DMS79 (cell line): ENCODE measurements at places on chromosomes 12 and 14.

DNA sequence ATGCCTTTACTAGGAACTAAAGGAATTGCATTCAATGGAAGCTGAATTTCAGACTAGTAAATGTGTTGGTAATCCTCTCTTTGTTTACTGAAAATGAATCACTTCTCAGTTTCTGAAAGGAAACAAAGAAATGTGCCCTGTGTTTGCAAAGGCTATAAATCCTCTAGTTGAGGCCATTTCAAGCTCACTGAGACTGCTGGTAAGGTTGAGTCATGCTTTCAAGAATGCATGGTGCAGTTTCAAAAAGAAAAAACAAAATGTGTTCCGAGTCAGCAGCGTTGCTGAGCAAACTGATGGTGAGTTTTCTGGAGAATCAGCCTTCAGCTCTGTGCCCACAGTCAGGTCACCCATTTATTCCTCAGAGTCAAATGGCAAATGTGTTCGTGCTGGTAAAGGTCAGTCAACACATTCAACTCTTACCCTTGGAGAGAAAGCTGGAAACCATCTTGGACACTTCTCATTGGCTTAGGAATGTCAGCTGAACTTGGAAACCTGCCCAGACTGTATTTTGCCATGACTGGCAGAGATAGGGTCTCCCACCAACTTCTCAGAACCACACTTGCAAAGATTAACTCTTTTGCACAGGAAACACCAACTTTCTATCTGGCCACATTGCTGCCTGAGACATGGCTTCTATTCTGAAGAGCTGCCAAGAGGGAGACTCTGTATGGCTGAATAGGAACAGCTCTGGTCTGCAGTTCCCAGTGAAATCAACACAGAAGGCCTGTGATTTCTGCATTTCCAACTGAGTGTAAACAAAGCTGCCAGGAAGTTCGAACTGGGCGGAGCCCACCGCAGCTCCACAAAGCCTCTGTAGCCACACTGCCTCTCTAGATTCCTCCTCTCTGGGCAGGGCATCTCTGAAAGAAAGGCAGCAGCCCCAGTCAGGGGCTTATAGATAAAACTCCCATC lies 484.4 kb downstream of the ATP23 start:
- no peak for DNase-seq

DNA sequence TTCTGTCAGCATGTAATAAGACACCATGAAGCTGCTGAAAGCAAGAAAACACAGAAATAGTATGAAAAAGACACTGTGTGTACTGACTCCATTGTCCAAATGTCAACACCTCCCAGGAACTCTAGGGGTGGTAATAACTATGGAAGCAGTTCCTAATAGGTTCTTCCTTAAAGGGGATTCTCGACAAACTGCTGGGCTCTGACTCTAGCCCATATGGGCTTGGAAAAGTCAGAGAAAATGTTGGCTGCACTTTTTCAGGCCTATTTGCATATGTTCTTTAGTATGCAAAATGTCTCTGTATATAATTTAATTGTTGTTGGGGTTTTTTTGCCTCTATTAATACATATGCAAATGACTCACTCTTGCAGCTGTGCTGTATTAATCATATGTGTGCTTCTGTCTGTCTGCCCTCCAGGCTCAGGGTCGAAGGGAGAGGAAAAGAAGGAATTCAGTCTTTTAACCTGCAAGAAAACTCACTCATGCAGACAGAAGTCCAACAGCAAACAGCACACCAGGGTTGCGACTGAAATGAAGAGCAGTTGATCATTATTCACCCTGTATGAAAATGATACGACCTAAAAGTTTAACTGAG lies 317.6 kb downstream of the SOX5 start:
- no peak for DNase-seq

- DNase-seq: no peak
Observed at GRCh38 chr14:69904246-69904645, 25.0 kb downstream of the SMOC1 start.

- no peak for DNase-seq
Observed at GRCh38 chr12:79689061-79689476, 1.7 kb downstream of the PAWR start.

- DNase-seq: no peak
Observed at GRCh38 chr12:104615048-104615561, 158.4 kb downstream of the CHST11 start.

DNA sequence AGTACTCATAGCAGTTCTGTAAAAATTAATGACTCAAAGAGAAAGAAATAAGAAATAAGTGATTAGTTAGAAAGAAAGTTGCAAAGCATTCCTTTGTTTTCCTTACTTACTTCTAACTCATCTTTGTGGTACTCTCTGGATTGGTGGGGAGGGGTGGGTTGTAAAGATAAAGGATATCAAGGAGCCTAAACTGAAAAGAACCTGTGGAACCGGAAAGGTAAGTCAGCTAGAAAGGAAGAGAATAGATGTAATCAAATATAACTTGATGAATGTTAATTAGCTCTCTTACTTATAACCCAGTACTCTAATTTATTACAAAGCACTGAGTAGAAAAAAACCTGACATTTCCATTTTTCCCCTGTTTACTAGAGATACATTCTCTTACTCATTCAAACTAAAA lies 37.5 kb upstream of the KRR1 start:
- no peak for DNase-seq

GRCh38 chr14:35573911-35574310 lies 39.9 kb downstream of the INSM2 start:
- no peak for DNase-seq

DNA sequence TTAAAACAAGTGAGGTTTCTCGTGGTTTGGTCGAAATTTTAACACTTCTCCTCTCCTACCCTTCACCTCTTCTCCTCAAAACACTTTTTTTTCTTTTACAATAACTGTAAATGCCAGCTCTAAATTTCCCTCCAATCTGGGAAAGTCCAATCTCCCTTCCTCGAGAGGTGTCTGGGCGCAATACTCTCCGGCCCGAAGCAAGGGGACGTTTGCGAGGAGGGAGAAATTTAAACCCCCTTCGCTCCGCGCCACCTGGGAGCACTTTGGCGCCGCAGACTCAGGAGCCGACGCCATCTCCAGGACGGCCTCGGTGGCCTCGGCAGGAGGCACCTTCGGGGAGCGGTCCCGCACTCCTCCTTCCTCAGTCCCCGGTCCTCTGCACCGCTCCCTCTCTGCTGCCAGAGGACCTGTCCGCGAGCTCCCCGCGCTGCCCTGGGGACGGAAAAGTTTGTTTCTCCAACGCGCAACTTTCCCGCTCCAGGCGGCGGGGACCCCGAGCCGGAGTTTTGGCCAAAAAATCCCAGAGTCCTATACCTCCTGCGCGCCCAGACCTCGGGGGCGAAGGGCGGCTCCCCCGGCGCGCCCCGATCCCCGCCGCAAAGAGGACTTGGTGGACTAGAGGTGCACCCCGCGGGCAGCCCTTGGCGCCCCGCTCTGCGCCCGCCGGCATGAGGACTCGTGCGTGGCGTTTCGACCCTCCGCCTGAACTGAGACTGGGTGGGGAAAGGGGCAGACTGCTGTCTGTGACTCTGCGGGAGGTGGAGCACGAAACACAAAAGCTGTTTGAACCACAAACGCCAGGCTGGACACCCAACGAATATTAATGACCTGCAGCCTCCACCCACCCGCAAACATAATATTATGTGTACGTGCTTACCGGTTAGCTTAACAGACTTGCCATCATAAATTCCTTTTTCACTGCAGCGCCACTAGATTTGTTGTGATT lies 95.2 kb upstream of the HMGA2 start:
- no peak for DNase-seq

DNA sequence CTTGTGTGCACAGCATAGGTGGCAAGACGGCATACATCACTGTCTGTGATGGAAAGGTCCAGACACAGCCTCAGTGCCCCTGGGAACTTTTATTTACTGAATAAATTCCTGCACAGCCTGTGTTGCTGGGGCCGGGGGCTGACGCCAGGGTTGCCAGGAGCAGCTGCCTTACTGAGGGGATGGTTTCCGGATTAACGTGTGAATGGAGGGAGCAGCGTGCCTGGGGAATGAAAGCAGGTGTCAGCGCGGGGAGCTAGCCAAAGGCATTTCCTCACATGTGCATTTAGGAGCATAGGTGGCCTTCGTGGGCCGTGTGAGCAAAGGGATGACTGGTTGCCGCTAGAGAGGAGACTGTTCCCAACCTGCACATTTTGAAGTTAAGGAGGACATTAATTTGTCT lies 41.6 kb downstream of the SFSWAP start:
- no peak for DNase-seq

GRCh38 chr12:95694136-95694535 lies 96.4 kb downstream of the NTN4 start:
- DNase-seq: no peak

DNA sequence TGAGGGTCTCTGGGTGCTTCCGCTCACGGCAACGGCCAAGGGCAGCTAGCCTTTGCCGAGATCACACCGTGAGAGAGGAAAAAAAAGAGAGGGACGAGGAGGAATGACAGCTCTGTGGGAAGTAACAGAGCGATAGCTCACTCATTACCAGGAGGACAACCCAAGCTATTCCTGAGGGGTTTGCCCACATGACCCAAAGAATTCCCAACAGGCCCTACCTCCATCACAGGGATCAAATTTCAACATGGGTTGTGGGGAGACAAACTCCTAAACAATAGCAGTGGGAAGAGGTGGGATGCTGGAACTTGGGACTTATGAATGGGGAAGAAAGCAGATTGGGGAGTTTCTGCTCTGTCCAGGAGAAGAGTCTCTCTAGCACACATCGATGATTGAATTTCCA lies 180.6 kb downstream of the LRRK2 start:
- DNase-seq: no peak

DNA sequence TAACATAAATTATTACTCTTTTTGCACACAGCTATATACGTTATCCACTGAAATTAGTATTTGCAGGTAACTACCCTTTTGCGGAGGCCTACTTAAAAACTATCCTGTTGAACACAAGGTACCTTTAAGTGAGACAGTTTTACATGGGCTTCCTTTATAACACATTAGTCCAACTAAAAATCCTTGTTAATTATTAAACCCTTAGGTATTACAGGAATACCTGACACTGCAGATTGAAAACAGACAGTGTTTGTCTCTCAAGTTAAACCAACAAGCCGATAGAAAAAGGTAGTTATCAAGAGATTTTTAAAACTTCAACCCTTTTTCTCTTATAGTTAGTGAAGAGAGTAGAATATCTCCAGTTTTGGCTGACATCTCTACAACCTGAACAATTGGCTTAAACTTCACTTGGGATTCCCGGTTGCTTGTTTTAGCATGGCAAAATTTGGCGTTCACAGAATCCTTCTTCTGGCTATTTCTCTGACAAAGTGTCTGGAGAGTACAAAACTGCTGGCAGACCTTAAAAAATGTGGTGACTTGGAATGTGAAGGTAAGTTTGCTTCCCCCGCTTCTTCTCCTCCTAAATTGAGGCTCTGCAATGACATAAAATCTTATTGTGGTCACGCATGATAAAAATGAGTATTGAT lies at the start of gene MIA2:
Gene MIA2 (plus strand): TSS at position 236 of the 647 bp plus-strand sequence. CDS start 200 bp downstream, at position 436.
- no peak for DNase-seq
